ENCODE measurements at places on chromosomes 3 and 15.
A peak's percentile ranks its signal among the peaks of the same experiment; 100 is the strongest.

- no peak for DNase-seq
These were observed 157.7 kb downstream of the RPLP1 start for GRCh38 chr15:69610277-69610676.

GRCh38 chr3:78153973-78154372, 1114.1 kb downstream of the ROBO2 start:
- no peak for DNase-seq

- no peak for DNase-seq
These were observed 36.3 kb downstream of the MLH1 start for GRCh38 chr3:37029516-37030163.

- no peak for DNase-seq
These were observed 188.1 kb downstream of the BBX start for GRCh38 chr3:107710851-107711250.

DNA sequence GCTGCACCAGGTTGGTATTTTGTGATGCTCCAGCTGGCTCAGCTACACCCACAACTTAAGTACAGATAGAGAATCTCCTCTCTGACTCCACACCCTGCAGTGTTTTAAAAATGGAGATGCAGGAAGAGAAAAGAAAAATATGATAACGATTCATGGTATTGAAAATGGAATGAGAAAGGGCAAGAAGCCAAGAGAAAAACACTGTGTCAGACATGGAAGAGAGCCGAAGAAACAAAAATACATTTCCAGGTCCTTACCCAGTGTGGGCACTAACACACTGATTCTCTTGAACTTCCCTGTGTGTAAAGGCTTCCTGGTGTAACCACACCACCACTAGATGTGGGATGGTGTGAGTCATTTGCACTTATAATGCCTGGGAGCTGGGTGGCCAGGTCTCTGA, 93.1 kb downstream of the GMPS start:
- DNase-seq, result no peak

- no peak for DNase-seq
These were observed 757.7 kb downstream of the GRM7 start for GRCh38 chr3:7618606-7619005.

DNA sequence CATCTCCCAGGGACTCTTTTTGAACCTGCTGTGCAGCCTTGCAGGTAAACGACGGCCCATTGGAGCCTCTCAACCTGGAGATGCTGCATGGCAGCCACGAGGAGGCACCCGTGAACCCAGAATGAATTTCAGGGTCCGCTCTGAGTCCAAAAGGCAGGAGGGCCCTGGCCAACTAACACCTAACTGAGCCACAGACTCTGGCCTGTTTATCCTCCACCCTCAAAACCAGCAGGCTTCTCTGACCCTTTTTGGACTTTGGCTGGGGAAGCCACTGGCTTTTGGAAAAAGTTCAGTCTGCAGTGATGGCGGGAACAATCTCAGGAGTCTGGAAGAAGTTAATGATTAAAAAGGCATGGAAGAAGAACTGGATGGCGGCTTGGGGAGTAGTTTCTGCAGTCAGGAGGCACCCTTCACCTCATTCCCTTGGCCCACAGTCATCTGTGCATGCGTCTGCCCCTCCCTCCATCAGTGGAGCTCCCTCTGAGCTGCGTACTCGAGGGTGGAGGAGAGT, 4.1 kb downstream of the PXYLP1 start:
- no peak for DNase-seq

- no peak for DNase-seq
These were observed 90.6 kb downstream of the MYO5A start for GRCh38 chr15:52438047-52438446.

DNA sequence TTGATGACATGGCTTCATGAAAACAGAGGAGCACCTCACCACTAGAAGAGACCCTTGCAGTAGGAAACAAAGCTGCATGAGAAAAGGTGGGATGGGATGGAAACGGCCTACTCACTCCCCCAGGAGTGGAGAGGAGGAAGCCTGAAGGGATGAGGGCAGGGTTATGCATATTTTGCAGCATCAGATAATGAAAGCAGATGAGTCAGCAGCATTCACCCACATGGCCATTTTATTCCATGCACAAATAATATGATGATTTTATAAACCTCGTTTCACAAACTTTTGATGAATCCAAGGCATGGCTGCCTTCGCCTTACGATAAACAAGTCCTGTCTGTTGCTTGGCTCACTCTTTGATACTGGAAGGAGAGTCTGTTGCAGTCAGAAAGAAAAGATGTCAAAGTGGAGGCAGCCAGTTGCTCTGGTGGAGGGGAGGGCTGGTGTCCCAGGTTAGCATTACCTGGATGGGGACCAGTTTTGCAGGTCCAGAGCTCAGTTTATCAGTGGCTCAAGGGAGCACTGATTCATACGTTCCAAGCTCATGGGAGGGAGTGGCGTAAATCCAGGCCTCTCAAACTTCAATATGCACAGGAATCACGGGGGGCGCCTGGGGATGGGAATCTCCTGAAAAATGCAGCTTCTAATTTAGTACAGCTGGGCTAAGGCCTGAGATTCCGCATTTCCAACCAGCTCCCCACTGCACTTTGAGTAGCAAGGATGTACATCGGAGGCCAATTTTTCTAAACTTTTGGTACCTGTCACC, 9.2 kb upstream of the EHD4 start:
- DNase-seq, result no peak

DNA sequence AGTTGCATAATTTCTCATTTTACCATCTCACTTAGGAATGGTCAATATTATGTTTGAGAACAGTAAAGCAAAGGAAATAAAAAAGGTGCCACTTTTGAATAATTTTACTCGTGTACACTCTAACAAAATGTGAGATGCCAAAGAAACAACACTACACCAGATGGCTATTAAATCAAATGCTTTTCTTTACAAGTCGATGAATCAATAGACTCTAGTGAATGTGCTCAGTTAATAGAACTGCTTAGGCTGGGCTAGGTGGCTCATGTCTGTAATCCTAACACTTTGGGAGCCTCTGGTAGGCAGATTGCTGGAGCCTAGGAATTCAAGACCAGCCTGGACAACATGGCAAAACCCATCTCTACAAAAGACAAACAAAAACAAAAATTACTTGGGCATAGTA, 87.9 kb downstream of the ZNF609 start:
- DNase-seq, result no peak

- no peak for DNase-seq
These were observed 291.6 kb upstream of the CBLB start for GRCh38 chr3:106160396-106160795.

DNA sequence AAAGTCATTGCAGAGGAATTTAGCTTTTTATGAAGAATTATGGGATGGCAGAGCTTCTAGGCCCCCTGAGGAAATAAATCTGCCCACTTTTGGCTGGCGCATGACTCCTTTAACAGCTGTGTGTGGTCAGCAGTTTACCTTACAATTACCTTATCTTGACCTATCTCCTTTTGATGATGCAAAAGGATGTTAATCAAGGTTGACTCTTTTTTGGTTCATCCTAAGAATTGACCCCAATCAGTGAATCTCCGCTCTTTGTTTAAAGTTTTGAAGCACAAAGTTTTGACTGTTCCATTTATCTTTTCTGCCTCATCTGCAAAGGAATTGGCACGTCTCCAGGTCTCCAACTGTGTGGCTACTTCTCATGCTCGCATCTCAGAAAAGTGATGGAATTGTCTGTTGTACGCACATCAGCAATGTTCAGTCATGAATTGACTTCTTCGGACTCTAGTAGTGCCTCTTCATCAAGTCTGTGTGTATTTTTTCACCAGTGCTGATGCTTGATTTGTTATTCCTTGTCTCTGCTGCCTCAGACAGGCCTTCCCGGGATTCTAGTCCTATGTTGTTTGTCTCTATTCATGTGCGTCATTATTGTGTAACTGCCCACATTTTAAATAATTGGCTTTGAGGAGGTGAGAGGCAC, 196.2 kb upstream of the CFAP20DC start:
- DNase-seq, result no peak

- DNase-seq, result no peak
These were observed 76.4 kb upstream of the SLC4A7 start for GRCh38 chr3:27560484-27561056.

GRCh38 chr3:27712136-27713077, 9.7 kb downstream of the EOMES start:
- DNase-seq, result peak; percentile 80

DNA sequence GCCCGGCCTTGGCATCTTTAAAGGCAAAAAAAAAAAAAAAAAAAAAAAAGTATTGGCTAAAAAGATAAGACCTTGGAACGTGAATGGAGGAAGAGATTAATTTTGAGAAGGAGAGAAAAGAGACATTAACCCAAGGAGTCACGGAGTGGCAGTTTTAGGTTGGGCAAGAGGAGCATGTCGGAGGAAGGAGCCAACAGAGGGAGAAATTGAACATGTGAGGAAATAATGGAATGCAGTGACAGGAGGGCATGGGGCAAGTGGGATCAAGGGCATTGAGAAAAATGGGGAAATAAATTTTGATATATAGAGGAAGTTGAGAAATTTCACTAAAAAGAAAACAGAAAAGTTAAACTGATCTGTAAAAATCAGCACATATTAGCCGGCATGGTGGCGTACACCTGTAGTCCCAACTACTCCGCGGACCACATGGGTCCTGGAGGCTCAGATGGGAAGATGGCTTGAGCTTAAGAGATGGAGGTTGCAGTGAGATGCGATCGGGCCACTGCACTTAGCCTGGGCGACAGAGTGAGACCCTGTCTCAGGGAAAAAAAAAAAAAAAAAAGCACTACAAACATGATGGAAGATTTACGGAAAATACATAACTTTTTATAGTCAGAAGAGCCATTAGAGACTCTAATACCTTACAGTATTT, 1.2 kb downstream of the HAUS2 start:
- no peak for DNase-seq

GRCh38 chr3:23552506-23552905, 253.2 kb upstream of the UBE2E1 start:
- DNase-seq, result no peak

DNA sequence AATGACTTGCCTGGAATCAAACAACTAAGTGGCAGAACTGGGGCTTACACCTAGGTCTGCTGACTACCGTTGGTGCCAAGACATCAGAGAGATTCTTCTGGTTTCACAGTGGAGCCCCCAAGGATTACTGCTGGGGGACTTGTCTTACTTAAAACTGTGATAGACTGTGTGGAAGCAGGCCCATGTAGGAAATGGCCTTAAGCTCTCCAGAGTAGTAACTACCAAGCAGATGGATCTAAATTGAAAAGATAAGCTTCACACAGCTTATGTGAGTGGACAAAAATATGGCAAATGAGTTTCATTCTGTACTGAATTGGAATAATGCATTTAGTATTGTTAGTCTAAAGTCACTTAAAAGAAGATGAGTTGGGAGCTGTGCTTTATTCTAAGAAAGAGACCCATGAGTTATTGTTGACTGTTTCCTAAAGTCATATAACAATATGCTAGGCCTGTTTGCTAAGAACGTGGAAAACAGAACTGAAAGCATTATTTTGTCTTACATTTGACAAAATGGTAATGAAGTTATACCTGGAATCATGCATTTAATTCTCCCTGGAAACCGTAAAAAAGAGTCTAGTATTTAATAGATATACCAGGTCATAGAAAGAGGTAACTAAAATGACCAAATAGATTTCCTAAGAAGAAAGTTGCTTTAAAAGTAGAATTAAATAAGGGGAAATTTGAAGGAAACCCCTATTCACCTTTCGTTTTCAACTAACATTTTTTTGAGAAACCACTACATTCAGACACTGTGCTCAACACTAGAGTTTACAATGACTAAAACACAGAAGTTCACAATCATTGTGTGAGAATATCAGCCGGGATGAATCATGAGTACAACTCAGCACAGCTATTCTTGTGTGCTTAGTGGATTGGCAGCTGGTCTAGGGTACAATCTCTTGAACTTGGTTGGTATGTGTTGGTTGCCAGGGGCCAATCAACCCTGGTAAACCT, 13.0 kb upstream of the MAPK6 start:
- no peak for DNase-seq

DNA sequence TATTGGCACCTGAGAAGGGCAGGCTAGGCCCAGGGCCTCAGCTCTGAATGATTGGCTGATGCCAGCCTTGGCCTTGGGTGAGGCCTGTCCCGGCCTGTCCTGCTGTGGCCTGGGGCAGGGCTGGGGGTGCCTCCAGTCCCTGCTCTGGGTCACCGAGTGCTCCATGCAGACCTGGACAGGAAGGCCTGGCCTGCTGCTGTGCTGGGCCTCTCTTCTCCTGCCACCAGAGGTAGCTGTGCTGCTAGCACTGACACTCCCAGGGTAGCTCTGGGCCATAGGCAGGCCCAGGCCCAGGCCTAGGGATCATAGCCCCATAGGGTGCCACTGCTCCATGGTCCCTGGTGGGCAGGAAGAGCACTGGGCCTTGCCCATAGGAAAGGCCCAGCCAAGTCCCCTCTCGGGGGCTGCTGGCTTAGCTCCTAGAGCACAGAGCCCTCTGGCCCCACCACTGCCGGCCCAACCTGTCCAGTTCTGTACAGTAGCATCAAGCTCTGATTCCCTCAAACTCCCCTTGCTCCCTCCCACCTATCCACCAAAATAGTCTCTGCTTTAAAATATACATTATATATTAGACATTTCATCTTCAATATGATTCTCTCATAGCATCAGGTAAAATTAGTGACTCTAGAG, 18.2 kb downstream of the ABTB1 start:
- no peak for DNase-seq

GRCh38 chr15:73866881-73867410, 6.4 kb upstream of the TBC1D21 start:
- DNase-seq, result no peak

DNA sequence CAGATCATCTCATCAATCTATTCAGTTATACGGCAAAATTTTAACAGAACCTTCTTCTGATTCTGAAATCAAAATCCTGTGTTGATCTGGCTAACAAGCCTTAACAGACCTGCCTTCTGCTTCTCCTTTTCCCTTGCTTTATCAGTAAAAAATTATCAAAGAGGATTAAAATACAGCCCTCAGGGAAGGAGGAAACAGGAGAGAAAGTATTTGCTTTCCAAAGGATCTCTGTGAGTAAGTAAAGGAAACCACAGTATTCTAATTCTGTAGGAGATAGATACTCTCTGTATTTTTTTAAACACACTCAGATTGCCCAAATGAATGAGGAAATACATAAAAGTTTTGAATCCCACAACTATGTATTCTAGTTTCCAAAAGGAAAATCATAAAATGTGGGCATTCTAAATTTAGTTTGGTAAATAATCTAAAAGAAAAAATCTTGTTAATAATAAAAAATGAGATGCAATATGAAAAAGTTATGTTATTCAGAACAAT, 221.8 kb downstream of the ZIC1 start:
- no peak for DNase-seq

GRCh38 chr15:35107122-35107521, 22.0 kb upstream of the NANOGP8 start:
- DNase-seq, result no peak

All from activated naive CD4-positive, alpha-beta T cell treated with anti-CD3 and anti-CD28 coated beads, Interleukin-2, amount 50 U/mL, for 16 hours (primary cell).